ENCODE measurements at places on chromosomes 5 and 9.

- DNase-seq = no peak
Observed at GRCh38 chr5:10511741-10512640, 51.9 kb upstream of the ANKRD33B start.

DNA sequence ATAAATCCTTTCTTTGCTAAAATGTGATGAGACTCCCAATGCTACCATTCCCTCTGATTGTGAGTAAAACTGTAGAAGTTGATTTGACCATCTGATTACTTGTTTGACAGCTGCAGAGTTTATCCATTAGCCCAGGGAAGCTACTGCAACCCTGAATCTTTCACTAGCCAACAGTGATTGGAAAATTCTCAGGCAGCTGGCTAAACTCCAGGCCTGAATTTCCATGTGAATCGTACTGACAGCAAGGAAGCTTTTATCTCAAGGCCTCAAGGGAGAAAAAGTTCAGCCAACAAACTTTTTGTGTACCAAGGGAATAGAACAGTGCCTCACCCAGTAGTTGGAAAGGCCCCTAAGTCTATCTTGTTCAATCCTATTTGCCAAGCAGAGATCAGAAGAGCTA is 246.7 kb upstream of the TRPM3 start:
- no peak for DNase-seq

GRCh38 chr5:134131165-134131564 is 16.7 kb downstream of the TCF7 start:
- DNase-seq = no peak

DNA sequence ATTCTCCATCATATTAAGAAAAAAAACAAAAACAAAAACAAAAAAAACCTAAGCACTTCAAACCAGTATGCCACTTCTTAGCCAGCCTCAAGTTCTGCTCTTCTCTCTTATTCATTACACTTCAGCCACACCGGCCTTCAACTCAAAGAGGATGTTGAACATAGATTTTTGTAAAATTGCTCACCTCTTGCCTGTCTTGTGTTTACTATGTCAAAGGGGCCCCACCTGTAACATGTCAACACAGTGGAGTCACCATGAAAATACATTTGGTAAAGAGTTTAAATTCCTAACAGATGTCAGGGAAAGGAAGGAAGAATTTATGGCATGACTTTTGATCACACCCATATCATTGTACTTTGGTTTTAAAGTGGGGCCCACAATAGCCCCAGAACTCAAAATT is 121.1 kb upstream of the GHR start:
- DNase-seq = no peak

DNA sequence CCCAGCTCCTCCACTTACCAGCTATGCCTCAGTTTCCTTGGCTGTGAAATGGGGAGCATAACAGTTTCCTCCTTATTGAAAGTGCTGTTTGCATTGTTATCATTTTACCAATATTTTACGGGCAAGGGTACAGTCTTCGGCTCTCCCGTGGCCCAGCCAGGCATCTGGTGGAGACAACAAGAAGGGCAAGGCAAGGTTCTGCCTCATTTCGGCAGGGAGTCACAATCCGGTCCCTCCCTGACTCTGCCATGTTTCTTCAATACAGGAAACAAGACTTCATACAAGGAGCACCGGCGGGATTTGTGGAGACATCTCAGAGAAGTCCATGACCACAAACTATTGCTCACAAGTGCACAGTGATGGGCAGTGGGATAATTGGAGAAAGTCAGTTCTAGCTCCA is 174.0 kb downstream of the FGF18 start:
- DNase-seq = no peak

DNA sequence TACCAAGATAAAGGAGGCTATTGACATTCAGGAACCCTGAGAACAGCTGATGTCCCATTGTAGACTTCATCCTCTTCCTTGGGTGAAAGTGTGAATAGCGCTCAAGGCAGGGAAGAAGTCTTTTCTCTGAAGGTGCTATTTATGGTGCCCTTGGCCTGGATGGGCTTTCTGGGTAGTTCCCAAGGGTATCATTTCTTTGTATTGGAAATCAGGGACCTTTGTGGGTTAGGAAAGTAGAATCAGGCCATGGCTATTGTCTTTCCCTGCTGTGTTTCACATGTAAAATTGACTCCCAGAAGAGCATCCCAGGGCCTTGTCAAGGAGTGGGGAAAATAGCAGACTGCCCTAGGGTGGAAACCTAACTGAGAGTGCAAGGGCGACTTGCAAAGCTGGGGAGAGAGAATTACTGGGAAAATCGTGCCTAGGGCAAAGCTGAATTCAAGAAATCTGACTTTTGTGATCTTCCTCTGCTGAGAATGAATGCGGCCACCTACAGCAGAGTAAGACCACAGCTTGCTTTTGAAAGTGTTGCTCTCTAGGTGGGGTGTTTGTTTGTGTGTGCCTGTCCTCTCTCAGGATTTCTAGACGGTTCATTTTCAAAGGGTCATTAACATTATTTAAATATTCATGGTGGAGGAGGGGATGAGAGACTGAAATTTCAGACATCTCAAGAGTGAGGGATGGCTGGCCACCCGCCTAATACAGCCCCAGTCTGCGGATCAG is 160.6 kb downstream of the C9orf152 start:
- DNase-seq = no peak

DNA sequence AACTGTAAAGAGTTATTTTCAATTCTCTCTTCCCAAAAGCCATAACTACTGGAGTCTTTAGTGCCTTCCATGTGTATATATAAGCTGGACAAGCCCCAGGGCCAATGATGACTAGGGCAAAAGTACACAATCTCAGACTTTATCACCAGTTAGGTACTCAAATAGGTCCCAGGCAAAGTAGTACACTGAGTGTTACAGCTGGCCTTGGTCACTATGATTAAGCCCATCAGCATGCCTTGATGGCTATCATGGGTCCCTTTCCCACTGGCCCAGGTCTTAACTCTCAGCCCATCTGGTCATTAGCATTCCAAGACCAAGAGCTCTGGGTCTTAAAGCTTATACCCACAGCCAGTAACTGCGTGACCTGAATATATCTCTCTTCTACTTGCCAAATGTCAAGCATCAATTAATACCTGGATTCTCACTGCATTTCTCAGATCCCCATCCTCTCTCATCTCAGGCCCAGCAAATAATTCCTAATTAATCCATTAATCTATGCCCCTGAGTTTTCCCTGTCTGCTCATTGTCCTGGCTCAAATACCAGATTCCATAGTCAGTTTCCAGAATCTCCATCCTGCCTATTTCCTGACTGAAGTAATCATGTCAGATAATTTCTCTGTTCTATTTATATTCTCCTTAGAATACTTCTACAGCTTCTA is 62.3 kb downstream of the NR6A1 start:
- no peak for DNase-seq

DNA sequence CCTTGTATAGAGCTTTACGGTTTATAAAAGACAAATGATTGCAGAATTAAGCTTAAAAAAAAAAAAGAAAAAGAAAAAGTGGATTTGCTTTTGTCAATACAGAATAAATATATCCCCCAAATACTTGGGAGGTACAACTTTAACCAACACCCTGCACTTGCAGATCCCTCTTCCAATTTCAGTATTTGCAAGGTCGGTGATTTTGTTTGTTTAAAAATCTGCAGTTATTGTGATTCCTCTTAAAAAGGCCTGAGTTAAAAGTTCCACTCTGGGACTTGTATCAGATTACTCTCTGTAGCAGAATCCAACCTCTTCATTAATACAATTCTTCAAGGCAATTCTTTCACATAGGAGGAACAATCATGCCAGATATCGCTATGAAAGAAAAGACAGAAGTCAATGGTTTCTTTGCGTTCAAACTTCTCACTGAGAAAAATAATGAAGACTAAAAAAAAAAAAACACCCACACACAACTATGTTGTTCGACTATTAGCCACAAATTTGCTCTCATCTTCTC is 400.9 kb downstream of the EBF1 start:
- no peak for DNase-seq

- DNase-seq = no peak
Observed at GRCh38 chr5:82839881-82840280, 237.3 kb downstream of the TMEM167A start.

DNA sequence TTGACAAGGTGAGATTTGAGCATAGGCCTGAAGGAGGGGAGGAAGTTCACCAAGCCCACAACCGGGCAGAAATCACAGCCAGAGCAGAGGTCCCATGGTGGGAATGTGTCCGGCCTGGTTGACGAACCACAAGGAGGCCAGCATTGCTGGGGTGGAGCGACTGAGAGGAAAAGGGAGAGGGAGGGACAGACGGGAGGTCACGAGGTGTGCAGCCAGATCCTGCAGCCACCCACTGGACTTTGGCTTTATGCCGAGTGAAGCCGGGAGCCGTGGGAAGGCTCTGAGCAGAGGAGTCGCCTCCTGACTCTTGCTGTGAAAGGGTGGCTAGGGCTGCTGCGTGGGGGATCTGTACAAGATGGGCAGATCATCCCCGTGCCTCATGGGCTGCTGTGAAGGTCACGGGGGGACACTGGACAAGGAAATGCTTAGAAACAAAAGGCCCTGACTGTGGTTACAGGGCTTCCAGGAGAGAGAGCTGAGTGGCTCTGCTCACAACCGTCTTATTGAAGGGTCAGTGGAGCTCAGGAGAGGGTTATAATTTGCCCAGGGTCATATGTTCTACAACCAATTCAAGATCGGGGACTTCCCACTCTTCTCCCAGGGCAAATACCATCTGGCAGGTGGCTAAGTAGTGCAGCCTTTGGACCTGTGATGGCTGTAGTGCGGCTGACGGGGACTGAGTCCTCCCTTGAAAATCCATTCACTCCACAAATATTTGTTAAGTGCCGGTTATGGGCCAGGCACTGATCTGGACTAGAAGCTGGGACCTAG is 15.6 kb upstream of the CD74 start:
- DNase-seq = no peak

DNA sequence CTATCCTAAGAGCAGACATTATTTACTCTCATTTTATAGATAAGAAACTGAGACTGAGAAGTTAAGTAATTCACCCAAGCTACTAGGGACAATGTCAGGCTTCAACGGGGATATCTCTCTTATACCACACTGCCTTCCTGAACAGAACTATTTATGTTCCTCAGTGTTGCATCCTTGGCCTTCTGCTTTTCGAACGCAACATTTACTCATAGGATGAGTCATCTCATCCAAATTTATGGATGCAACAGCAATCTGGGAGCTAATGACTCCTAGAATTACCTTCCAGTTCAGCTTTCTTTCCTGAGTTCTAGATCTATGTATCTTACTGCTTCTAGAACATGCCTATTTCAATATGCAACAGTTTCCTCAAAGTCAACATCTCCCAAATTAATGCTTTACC is 103.6 kb upstream of the PAM start:
- no peak for DNase-seq

DNA sequence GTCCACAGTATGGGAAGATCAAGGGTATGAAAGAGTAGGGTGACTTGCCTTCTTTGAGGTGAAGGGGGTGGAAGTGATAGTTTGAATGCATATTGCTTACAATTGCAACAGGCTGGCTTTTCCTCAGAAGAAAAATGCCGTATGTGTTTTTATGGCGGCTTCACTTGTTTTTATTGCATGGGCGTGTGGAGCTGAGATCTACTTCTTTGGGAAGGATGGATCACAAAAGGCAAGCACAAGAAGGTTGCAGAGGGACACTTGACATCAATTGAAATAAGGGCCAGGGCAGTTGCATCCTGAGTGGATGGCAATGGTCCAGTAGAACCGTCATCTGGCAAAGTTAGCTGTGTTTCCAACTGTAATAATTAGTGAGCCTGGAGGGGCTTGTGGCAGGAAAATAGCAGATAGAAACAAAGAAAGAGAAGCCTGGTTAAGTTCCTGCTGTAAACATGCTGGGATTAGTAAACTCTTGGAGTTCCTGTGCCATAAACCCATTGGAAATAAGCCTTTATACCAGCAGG is 138.4 kb downstream of the NTRK2 start:
- no peak for DNase-seq

DNA sequence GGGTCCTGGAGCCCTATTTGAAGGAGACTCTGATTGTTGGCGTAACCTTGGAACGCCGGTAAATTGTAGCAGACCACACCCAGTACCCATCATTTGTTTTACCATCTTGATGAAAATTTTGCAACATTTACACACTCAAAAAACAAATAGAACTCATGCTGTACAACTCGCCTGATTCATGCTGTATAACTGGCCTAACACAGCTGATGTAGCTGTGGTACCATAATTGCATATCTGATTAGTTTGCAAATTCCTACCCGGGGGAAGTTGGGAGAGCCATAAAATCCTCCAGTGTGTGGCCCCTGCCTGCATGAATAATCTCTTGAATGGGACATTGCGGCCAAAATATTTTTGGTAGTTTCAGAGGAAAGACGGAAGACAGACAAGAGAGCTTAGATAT is 9.7 kb downstream of the NIPAL4 start:
- DNase-seq = no peak

DNA sequence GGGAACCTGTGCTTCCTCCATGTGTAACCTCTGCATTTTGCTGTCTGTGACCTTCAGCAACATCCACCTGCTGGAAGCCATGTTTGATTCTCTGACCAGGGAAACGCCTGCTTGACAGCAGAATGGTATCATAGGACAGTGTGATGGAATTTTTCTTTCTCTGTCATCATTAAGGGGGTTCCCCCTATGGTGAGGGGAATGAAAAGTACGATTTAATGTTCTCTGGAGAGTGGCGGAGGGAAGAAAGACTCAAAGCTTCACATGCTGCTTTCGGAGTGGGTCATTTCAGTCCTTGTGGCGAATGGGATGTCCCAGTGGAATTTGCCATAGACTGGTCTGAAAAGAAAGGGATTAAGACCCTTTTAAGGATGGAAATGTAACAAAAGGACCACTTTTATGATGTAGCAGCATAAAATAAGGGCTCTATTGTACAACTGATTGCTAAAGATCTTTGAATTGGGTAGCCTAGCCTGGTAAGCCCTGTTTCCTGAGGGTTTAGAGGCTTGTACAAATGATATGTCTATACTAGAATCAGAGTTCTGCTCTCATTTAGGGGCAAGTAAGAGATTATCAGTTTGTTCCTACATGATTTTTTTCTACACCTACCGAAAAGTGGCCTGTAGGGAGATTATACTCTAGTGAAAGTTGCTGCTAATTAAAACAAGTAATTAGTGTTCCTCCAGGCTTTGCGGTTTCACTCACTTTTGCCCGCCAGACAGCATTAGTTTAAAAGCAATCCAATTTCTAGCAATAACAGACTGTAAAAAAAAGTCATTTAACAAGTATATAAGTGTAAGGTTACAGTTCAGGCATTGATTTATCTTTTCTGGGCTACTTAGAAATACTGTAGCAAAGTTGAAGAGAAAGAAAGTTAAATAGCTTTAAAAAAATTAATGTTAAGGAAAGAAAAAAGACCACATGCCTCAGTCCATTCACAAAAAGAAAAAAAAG is 904.5 kb downstream of the NR2F1-AS1 start:
- DNase-seq = no peak

DNA sequence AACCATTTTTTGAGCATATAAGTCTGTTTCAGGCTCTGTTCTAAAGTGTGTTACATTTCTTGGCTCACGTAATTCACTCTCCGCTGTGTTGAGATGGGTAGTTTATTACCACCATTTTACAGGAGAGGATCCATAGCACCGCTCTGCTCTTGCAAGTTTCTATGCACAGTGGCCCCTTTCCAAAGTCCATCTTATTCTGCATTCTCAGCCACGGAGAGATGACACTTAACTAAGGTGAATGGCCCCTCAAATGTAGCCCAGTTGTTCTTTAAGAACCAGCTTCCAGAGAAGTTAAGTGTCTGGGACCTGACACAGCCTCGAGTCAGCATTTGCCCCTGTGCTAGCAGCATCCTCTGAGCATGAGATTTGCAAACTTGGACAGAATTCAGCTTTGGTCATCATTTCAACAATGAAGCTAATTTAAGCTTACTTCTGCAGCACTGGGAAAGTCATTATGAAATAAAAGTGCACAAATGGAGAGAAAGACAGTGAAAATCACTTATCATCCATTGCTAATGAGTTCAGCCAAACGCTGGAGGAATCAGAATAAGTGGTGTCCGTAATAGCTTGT is 61.9 kb downstream of the FAM78A start:
- no peak for DNase-seq
